ENCODE measurements at places on chromosomes 12 and 14.

- DNase-seq, result no peak
Observed at GRCh38 chr14:90991690-90992443, 68.6 kb downstream of the RPS6KA5 start.

DNA sequence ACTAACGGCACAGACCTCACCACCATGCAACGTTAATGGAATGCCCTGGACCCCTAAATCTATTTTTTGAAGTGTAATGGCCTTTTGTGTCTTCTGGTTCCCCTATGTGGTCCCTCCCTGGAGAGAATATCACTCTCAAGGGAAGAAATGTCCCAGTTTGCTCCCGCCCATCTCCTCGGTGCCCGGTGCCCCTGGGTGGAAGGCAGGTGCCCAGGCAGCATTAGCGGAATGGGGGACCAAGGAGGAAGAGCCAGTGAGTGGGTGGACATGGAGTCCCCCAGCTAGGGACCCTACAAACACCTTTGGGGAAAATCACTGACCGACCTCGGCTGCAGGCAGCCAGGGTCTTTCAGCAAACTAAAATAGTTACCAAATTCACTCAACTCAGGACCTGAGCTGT is 212.1 kb upstream of the RTL1 start:
- no peak for DNase-seq

- no peak for DNase-seq
Observed at GRCh38 chr12:94091624-94092023, 56.8 kb upstream of the PLXNC1 start.

- DNase-seq, result no peak
Observed at GRCh38 chr14:103623308-103623707, 5.7 kb upstream of the KLC1 start.

- no peak for DNase-seq
Observed at GRCh38 chr14:104632781-104633180, 28.2 kb upstream of the TMEM179 start.

DNA sequence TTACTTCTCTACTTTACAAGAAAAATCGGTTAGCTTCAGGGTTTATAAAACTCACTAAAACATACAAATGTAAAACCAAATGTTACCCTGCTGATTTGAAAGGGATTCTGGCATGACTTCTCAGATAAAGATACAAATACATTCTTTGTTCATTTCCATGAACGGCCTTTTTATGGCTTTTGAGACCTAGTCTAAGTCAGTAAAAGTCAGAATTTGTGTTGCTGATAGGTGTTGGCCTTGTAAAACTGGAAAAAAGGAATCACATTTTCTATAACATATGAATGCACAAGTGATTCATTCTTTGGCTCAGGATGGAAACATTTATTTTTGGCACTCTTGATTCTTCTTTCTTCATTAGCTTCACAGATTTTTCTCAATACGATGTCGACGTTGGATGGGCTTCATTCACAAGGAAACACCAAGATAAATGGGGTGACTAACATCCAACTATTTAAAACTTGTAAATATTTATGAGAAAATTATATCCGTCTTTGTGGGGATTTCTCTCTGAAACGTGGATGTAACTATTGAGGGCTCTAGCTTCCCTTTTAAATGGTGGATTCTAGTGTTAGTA is 27.0 kb upstream of the CPM start:
- DNase-seq, result no peak

- no peak for DNase-seq
Observed at GRCh38 chr14:24816011-24816928, 182.3 kb upstream of the GZMB start.

- no peak for DNase-seq
Observed at GRCh38 chr12:69476276-69477017, 6.3 kb downstream of the FRS2 start.

DNA sequence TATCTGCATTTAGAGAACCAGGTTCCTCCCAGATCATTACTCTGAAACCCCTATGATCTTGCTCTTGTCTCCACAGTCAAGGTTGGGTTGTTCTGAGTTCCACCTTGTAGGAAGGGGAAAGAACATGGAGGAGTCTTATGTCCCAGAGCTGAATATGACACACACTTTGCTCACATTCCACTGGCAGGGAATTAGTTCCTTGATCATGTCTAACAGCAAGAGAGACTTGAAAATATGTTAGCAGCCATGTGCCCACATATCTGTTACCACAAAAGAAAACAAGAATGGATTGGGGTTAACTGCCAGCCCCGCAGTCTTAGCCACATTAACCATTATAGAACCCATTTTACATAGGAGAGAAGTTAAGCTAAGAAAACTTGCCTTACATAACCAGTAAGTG is 71.1 kb upstream of the MDM1 start:
- DNase-seq, result no peak

DNA sequence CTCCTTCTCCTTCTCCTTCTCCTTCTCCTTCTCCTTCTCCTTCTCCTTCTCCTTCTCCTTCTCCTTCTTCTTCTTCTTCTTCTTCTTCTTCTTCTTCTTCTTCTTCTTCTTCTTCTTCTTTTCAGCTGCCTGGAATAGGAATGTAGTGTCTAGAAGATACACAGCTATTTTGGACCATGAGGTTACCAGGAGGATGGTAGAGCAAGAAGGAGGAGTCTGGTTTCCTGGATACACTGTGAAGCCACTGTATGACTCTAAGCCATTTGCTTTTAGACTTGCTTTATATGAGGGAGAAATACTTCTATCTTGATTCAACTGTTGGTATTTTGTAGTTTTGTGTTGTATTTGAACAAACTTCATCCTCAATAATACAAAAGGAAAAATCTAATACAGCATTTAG is 3.0 kb upstream of the MYBPC1 start:
- DNase-seq, result no peak

GRCh38 chr12:64232196-64232595 is 10.1 kb upstream of the KICS2 start:
- DNase-seq, result no peak

- DNase-seq, result no peak
Observed at GRCh38 chr14:93026339-93026738, 89.4 kb downstream of the ITPK1 start.

- DNase-seq, result no peak
Observed at GRCh38 chr12:80714846-80715245, 1.9 kb upstream of the MYF5 start.

DNA sequence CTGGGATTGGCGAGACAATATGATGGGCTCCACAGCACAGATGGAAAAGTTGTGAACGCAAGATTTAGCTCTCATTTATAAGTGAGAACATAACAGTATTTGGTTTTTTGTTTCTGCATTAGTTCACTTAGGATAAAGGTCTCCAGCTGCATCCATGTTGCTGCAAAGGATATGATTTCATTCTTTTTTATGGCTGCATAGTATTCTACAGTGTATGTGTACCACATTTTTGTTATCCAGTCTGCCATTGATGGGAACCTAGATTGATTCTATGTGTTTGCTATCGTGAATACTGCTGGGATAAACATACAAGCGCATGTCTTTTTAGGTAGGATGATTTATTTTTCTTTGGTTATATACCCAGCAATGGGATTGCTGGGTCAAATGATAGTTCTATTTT is 23.6 kb downstream of the TBK1 start:
- DNase-seq, result no peak

DNA sequence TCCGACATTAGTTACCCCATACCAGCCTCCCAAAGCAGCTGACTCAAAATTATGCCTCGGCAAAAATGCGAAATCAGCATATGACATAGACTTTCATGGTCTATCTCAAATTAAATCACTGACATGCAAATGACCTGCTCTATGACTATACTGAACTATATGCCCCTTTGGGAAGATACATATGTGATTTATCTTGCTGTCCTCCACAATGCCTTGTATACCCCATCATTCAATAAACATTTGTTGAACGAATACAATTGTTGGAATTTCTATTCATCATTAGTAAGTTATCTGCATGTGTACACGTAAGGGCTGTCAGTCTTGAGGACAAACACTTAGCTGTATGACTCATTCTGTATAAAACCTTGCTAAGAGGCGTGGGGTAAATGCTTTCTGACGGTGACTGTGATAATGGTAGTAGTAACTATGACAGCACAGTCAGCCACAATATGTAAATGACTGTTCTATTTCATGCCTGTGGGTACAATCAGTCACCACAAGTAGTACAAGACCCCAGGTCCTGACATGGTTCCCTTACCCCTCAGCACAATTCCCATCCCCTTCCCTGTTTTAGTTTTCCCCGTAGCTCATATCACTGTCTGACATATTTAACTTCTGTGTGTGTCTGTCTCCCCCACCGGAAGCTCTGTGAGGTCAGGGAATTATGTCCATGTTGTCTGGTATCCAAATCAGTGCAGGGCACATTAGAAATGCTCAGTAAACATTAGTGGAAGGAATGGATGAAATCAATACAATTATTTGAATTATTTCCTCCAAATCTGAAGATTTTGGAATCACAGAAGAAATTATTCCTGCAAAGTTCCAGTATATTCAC is 42.8 kb downstream of the STXBP6 start:
- DNase-seq, result no peak
